ENCODE measurements at places on chromosomes 7 and 10.
A peak's percentile ranks its signal among the peaks of the same experiment; 100 is the strongest.

GRCh38 chr7:66739953-66740301 lies 606 bp upstream of the RABGEF1 start:
- ATAC-seq = no peak

DNA sequence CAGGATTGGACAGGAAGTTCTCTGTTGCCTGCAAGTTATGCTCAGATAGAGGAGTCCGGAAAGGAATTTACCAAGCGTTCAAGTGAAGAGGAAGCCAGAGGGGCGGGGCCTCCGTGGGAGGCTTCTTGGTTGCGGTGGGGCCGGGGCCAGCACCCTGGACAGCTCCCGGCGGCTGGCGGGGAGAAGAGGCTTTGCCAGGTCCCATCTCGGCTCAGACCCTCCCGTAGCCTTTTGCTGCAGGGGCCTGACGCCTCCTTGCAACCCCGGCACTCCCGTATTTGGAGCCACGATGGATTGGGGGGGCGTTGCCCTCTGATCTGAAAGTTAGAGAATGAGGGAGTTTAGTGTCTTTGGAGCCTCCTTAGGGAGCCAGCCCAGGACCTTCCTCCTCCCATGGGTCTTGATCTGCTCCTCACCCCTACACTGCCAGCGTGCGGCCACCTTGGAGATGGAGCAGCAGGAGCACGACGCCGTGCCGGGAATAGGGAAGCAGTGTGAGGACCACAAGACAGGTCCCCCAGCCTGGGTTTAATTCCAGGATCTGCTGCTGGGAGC lies 3.1 kb upstream of the SLC18A3 start:
- no peak for ATAC-seq

DNA sequence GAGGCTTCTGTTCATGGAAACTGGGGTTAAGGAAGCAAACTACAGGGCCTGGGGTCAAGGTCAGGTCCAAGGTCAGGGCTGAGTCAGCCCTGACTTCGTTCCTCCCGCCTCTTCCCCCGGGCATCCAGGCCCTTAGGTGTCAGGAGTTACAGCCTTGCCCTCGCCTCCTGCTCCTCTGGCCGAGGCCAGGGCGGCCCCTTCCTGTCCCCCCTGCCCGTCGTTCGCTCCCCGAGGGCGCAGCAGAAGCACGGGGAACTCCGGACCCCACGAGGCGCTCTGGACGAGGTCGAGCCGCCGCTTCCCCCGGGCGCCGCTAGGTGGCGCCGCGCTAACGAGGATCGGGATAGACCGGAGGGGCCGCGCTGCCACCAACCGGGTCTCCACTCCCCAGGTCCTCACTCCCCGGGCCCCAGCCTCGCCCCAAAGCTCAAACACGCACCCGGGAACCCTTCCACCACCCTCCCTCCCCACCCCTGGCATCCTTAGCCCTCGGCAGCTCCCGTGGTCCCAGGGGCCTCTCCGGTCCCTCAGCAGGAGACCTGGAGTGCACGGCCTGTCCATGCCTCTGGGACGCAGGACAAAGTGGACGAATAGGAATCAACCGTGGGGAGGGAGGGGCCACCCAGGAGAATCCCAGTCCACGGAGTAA lies 59.2 kb upstream of the MYL10 start:
- ATAC-seq = peak; percentile 87

DNA sequence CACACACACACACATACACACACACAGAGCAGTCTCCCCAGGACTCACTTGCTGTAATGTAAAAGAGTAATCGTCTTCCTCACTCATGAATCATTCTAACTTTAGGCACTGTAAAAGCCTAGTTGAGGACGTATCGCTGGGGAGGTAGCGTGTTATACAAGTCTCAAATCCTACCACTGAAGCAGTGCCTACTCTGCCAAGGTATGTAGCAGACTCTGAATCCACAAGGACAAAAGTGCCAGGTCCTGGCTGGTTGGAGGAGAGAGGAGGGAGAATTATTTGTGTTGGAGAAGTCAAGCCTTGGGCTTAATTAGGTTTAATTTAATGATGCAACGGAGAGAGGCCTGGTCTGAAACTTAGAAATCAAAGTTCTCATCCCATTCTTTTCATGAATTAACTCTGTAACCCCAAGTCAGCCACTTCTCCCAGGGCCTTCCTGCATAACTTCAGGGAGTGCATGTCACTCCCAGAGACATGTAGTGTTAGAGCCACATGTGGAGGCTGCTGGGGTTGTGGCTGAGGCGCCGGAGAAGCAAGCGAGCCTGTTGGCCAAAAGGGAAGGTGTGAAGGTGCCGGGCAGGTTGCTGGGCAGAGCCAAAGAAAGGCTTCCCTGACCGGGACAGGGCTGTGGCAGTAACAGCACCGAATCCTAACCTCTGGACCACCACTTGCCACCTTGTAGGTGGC lies 36.7 kb downstream of the NKX2-3 start:
- no peak for ATAC-seq

GRCh38 chr7:38220452-38220851 lies 42.4 kb downstream of the STARD3NL start:
- ATAC-seq = no peak

- ATAC-seq = peak; percentile 11
These were observed 829 bp downstream of the CHRM2 start for GRCh38 chr7:136869001-136869961.

DNA sequence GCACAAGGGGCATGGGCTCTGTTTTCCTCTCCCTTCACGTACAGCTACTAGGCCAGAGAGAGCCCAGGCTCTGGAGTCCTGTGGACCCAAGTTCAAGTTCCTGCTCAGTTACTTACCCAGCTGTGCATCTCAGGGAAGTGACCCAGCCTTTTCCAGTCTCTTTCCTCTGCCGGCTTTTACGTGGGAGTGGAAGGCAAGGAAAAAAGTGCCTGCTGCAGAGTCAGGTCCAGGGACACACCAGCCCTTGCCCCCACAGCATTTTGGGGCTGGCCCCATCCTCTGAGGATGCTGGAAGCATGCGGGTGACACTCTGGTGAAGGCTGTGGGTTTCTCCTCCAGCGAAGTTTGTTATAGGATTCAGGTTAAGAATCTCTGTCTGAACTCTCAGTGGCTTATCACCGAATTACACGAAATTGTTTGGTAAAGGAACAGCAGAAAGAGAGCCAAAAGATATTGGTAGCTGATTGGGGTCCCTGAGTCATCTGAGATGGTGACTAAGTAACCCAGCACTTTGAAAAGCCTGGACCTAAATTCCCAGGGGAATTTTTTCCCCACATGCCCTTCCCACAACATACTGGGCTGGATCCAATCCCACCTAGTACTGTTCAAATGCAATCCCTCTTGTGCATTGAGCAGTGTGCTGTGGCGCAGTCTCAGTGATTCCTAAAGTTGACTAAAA lies 424.3 kb downstream of the RPS24 start:
- ATAC-seq = no peak

DNA sequence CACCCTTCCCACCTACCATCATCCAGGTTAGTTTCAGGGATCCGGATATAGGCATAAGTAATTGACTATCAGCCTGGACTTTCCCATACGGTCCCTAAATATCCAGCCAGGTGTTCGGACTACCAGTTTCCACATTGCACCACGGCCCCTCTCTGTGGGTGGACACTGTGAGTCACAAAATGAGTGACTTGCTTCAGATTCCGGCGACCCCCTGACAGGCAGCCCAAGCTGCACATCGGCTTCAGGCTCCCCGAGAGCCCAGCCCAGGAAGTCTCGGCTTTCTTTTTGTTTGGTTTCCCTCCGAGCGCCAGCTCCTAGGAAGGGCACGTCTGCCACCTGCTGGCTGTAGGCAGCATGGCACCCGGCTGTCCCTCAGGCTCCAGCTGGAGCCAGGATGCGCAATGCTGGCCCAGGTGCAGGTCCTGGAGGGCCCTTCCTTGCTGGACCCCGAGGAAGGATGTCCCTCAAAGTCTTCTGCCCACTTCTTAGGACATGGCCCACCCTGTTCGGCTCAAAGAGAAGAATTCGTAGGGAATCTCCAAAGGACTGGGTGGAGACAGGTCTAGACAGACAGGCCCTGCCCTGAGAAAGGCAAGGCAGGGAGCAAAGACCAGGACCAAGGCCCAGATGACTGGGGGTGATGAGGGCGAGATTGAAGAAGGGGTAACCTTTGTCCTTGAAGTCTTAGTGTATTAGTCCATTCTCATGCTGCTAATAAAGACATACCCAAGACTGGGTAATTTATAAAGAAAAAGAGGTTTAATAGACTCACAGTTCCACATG lies 10.6 kb downstream of the HABP2 start:
- peak; percentile 81 for ATAC-seq

- ATAC-seq = no peak
These were observed 22.5 kb downstream of the CUZD1 start for GRCh38 chr10:122822973-122823690.

GRCh38 chr10:31268444-31269303 lies 50.3 kb upstream of the ZEB1 start:
- ATAC-seq = peak; percentile 36
